ENCODE measurements at places on chromosomes 12 and 14. TPM values are rescaled to one million over a fixed set of nuclear protein-coding genes. Genes with fewer than 3 reads are reported as not detected.

Gene ORMDL2
- polyA plus RNA-seq, result 86.9 TPM

Gene MDM1
- polyA plus RNA-seq, result 15.9 TPM

Gene PDZRN4
- polyA plus RNA-seq, result not detected

Gene EPYC
- not detected for polyA plus RNA-seq

Gene GALNT8
- polyA plus RNA-seq, result 0.11 TPM

Gene AMN1
- polyA plus RNA-seq, result 7.1 TPM

Gene CLEC2A
- polyA plus RNA-seq, result not detected
